ENCODE measurements at places on chromosomes 16 and 17.

GRCh38 chr16:89150090-89150835 is 21.3 kb upstream of the CDH15 start:
- DNase-seq, result no peak

GRCh38 chr17:48150597-48151001 is 43.0 kb downstream of the SNX11 start:
- no peak for DNase-seq

- DNase-seq, result no peak
Observed at GRCh38 chr17:59688496-59688895, 18.7 kb downstream of the PTRH2 start.

- DNase-seq, result peak; percentile 26
Observed at GRCh38 chr17:44338702-44339101, 6.4 kb upstream of the GRN start.

DNA sequence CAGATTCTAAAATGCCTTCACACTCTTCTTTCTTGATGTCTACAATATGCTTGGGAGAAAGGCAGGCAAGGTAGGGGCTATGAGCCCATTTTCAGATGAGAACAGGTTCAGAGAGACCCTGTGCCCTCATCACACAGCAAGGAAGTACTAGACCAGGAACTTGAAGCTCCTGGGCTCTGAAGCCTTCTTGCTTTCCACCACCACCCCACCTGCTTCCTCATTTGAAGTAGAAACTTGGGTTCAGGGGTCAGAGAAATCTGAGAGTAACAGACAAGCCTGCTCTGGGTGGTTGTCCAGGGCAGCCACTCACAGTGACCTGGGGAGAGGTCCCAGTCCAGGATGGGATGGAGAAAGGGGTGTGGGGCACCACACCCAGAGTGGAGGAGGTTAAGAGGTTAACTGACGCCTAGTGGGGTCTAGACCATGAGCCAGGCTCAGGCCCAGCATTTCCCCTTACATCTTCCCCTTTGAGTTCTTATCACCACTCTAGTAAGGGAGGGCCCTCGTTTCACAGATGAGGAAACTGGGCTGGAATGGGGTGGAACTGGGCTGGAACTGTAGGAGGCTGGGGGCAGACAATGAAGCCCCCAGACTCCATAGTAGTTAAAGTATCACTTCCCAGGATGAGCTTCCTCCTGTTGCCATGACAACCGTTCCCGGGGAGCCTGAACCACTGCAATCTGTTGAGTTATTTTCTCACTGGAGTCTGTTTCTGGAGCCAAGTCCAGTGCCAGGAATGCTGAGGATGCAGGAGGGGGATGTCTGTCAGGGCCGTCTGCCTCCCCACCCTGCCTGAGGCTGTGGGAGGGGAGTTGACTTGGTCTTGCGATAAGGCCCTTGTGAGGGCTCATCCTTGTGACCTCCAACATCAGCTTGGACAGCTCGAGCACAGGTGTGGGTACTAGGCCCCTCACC is 16.2 kb upstream of the PHF12 start:
- no peak for DNase-seq

DNA sequence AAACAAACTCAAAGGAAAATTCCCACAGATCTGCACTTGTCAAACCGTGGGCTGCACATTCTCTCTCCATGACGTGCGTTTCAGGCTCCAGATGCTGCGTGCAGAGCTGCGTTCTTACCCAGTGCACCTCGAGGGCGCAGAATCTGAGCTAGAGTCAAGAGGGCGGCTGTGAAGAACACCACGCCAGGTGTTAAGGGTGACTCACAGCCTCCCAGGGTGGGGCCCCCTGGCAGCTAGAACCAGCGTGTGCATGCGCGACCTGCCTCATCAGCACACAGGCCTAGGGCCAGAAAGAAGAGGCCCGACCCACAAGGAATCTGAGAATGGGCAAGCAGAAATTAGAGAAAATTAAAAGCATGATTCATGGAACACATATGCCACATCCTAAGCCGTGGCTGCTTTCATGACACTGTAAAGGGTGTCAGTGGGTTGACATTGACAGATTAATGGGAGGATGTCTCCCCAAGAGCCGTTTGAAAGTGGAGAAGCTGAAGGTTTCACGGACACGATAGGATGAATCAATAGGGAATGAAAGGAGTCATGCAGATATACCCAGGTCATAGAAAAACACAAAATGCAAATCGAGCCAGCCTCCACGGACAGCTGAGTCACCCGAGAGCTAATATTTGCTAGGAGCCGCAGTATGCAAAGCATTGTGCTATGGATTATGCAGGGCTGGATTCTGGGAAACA is 29.0 kb downstream of the MARCHF10 start:
- no peak for DNase-seq

- DNase-seq, result peak; percentile 46
Observed at GRCh38 chr16:80580109-80580832, 39.5 kb downstream of the DYNLRB2 start.

GRCh38 chr17:82911822-82912221 is 72.0 kb upstream of the ZNF750 start:
- DNase-seq, result no peak

GRCh38 chr17:2449486-2449885 is 48.6 kb upstream of the MNT start:
- no peak for DNase-seq

DNA sequence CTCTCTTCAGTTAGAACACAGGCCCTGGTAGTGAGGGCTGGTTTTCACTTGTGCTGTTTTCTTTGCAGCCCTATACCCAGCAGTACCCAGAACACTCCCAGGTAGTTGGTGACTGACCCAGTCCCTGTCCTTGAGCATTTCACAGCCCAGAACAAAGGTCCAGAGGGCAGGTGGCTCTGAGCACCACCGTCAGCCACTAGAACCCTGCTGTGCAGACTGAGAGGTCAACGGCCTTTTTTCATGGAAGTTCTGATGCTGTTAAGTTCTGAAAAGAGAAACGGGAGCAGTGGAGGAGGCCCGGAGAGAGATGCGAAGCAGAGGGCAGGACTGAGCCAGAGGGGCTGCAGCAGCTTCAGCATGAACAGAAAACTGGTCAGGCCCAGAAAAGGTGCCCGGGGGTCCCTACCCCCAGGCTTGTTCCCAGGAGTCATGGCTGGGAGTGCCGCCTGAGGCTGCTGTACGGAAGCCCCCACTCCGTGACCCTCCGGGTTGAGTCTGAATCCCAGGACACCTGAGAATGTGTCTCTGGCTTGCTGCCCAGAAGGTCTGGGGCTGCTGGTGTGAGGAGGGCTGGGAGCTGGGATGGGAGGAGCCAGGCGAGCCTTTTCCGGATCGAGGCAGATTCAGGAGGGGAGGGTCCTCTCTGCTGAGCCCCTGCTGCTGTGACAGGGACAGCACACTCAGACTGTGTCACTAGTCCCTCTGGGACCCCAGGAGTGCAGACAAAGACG is 8.7 kb downstream of the ZNF276 start:
- no peak for DNase-seq

DNA sequence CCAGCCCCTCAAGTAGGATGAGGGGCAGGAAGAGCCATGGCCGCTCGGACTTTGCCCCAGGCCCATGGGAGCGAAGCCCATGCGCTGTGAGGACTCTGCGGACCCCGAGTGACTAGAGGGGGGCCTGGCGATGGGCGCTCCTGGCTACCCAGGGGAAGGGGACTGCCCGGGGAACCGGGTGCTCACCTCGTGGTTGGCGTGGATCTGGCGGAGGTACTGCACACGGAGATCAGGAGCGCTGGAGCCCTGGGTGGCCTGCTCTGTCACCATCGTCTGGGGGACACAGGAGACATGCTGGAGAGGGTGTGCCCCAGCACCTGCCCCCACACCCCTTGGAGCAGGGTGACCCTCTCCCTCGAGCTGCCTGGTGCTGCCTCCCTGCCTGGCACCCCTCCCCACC is 11.0 kb downstream of the FAAP100 start:
- DNase-seq, result no peak

DNA sequence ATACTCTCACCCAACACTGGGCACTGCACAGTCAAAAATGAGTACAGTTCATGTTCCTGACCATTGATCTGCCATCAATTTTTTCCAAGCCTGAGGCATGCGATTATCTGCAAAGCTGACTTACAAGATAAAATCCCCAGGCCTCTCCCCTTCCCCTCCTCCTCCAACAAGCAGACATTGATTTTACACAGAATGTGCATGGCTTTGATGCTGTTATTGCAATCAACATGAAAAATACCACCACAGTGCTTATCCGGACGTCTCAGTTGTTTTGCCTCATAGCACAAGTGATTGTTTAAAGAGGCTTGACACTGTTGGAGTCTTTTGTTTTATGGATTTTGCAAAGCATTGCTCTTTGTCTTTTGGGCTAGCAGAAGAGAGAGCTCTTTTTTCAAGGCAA is 163.8 kb downstream of the TOX3 start:
- DNase-seq, result no peak

DNA sequence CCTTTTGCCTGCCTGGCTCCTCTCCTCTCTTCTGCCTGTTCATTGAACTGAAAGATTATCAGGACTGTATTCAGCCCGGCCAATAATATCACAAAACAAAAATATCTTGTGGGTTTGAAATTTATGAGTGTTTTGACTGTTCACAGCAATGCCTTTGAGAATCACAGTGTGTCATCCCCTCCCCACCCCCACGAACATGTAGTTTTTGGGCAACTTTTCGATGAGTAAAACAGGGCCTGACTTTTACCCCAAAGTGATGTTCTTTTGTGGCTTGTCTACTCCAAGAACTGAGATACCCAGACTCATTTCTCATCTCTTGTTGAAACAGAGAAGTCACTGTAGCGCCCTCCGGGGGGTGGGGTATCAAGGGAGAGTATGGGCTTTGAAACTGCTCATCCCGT is 675.7 kb downstream of the WWOX start:
- DNase-seq, result no peak
